ENCODE measurements at places on chromosomes 5 and 9.

DNA sequence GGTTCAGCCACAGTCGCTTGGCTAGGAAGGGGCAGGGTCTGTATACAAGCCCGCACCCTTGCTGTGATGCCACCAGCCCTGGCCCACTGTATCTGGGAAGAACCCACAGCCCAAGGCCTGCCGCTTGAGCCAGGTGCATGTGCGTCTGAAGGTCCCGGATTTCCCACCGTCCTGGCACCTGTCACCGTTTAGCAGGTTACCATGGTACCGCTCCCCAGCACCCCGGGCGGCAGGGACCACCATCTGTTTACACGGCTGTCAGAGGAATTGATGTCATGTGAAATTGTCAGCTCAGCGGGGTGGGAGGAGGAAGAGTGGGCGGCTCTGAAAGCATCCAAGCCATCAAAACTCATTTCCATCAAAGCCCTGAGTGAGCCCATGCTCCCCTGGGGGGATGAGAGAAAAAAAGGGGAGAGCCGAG is 92.7 kb downstream of the HRH2 start:
- DNase-seq, result no peak

DNA sequence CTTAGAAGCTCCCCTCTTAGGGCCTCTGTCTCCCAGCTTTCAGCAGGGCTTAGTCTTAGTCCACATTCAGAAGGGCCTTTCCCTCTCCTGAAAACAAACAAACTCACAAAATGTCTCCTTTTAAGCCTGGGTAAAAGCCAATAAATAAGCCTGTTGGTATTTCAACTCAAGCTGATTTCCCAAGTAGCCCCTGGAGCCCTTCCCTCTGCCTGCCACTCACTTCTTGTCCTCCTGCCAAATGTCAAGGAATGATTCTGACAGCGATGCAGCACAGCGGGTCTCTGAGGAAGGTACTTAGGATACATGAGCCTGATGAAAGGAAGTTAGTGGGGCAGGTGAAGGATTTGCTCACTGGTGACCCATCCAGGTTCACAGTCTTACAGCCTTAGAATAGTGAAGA is 210.5 kb downstream of the PJA2 start:
- no peak for DNase-seq

GRCh38 chr5:172494630-172495505 is 40.5 kb upstream of the SH3PXD2B start:
- DNase-seq, result no peak

DNA sequence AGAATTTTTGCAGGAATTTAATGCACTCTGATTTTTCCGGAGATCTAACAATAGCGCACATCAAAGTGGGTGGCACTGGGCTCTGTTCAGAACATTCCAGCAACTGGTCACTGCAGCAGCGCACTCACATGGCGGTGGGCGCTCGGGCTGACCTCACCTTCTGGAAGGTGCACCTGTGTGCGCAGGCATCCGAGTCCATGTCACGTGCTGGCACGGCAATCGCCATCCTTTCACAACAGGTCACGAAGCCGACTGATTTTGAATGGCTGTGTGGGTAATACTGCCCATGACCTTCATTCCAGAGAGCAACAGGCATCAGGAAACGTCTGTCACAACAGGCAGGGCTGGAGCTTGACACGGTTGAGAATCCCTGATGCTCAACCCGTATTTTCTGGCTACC is 18.7 kb upstream of the CLPTM1L start:
- DNase-seq, result no peak

- DNase-seq, result no peak
Measured at GRCh38 chr9:106019702-106020101, 325.4 kb downstream of the TMEM38B start.
